CD4-positive, CD25-positive, alpha-beta regulatory T cell (primary cell): ENCODE measurements at places on chromosomes 1 and 21. TPM values are rescaled to one million over a fixed set of nuclear protein-coding genes. Genes with fewer than 3 reads are reported as not detected.

The OR10K1 gene
- not detected for total RNA-seq

The SAMSN1 gene
- 112 TPM for total RNA-seq

The SHISA4 gene
- total RNA-seq: 0.44 TPM

The IRF6 gene
- total RNA-seq: 0.86 TPM

The AGTRAP gene
- total RNA-seq: 25.2 TPM

The NEK2 gene
- 0.81 TPM for total RNA-seq

The APOBEC4 gene
- not detected for total RNA-seq

The OLFML3 gene
- 0.64 TPM for total RNA-seq

The DNALI1 gene
- 0.25 TPM for total RNA-seq

The MRPS6 gene
- 34.9 TPM for total RNA-seq

The OR2G6 gene
- not detected for total RNA-seq

The GUCA2B gene
- total RNA-seq: not detected

The CELSR2 gene
- 2.5 TPM for total RNA-seq

The FLG2 gene
- not detected for total RNA-seq

The RNU1-1 gene
- 3,278 TPM for total RNA-seq

The RNF186 gene
- not detected for total RNA-seq

The SMCP gene
- not detected for total RNA-seq

The LYPLAL1 gene
- 17.8 TPM for total RNA-seq

The VANGL2 gene
- total RNA-seq: 0.07 TPM

The TFF2 gene
- not detected for total RNA-seq
